Central memory CD8-positive, alpha-beta T cell (primary cell): ENCODE measurements at places on chromosomes 7 and 10.

- DNase-seq: no peak
Measured at GRCh38 chr7:74405899-74406512, 47.7 kb upstream of the GTF2IRD1 start.

DNA sequence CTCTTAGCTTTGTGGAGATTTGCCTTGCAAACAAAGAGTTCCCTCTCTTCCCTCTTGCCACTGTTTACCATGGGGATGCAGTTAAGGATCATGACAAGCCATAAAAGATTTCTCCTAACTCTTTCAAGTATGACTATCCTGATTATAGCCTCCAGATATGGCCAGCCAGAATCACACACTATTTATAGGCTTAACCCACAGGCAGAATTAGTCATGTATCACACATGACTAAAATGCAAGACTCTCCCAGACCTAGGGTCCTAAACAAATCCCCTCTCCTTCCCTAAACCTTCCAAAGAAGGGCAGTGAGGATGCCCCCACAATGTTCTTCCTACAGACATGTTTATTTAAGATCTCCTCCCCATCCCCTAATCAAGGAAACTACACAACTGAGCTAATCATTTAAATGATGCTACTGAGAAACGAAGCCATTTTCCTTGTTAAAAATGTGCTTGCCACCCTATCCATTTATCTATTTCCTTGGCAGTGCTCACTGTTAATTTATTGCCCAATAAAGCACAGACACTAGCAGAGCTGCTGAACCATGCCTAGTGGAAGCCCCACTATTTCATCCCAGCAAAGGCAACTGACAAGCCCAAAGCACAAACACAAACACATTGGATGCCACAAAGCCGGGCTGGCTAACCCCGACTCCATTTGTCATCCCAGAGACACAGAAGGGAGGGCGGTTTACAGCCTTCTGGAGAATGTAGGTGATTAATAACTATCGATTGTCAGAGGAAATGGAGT is 363.4 kb downstream of the KCNMA1 start:
- DNase-seq: no peak

DNA sequence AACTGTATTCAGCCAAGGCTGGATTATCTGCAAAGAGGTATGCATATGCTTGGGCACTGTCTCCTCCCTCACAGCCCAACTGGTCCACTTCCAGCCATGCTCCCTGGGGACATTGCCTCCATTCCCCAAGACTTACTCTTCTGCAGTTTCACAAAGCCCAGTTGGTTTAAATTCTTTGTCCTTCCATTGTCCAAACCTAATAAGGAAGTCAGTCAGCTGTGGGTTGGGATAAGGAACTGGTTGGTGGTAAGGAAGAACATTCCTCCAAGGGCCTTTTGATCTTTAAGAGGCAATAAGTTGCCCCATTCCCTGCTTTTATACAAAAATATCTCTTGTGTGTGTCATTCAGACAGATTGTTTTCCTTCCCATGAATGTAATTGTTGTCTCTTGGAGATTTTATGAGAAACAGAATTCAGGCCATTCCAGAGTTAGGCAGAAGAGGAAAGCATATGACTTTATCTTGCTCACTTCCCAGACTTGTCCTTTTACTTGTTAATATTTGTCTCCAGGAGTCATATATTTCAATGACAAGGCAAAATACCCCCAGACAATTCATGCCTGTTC is 673.7 kb downstream of the SUGCT start:
- no peak for DNase-seq

DNA sequence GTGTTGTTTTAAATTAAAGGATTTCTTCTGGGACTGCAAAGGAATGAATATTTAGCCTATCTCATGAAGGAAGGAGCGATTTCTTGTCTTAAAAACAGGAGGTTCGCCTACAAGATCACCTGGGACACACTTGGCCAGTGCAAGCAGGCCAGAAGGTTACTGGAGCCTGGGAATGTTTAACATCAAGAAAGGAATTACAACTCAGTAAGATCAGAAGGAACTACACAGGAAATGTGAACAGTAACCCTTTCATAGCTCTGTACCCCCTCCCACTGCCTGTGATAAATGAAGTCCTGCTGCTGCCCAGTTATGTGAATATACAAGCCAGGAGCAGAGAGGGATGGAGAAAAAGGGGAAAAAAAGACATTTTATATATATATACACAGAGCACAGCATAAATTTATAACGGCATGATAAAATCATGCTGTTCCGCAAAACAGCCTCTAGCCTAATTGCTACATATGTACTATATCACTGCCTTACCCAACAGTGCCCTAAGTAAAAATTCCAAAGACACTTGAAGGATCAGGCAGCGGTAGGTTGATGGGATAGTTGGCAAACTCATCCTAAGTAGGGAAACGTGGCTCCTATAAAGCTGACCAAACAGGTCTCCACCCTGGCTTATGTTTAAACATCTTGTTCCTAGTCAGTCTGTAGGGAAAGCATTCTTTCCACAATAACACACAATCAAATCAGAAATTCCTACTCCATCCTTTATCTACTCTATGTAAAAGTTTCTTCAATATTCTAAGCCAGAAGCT is 63.8 kb downstream of the ZNF438 start:
- no peak for DNase-seq

DNA sequence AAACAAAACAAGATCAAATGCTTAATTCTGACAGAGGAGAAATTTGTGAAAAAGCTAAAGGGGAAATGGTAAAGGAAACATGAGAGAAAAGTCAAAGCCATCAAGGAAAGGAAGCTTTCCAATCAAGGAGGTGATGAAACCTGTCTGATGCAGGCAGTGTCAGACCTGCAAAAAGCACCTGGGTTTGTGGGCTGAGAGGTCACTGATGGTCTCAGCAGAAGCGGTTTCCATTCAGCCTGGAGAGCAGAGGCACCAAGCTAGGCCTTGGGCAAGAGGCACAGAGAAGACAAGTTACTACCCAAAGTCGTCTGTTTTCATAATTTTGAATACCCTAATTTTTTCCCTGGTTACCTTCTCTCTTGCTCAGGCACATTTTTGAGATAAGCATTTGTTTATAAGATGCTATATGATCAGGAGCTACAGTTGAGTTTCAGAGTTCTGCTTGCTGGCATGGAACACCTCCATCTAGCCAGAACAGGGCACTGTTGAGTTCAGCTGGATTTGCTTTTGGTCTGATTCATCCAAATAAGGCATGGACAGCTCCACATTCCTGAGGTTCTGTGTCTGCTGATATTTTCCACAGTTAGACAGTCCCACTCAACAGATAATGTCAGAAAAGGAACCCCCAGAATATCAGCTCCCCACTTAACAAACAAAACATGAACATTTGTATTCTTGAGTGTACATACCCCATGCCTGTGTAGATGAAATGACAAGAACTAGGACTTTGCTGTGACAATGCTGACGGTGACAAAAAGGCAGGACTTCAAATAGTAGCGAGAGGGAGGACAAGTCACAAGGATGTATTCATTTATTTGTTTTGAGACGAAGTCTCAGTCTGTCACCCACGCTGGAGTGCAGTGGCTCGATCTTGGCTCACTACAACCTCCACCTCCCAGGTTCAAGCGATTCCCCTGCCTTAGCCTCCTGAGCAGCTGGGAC is 4.9 kb upstream of the PPIA start:
- no peak for DNase-seq

GRCh38 chr10:73959484-73960243 is 38.3 kb upstream of the VCL start:
- DNase-seq: no peak

GRCh38 chr10:26528715-26529393 is 90.7 kb downstream of the APBB1IP start:
- no peak for DNase-seq

GRCh38 chr10:72243822-72244437 is 27.9 kb upstream of the ASCC1 start:
- DNase-seq: no peak

GRCh38 chr7:114806590-114807162 is 115.2 kb upstream of the MDFIC start:
- DNase-seq: no peak

DNA sequence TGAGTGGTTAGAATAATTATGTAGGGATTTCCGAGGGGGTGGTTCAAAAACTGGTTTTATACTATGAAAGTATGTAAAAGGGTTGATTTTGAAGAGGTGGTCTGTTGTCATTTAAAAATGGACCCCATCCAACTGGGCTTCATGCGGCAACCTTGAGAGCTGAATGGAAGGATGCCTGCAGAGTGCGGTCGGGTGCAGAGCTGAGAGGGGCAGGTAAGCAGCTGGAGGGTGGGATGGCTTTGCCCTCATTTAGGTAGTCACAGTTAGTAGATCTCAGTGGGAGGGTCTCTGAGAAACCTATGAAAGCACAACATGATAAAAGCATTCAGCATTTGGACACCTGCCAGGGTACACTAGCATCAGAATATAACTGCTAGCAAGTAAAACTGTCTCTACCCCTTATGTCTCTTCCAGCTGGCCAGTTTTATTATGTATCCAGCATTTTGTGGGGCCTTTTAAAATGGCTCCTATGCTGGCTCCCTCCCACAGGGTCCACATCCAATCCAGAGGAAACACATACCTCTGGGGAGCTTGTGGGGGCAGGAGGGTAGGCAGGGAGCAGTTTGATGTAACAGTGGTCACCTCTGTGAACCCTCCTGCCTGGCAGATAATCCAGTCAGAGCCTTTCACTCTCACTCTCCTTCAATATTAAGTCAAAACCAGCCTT is 75.9 kb upstream of the MAGI2 start:
- no peak for DNase-seq

DNA sequence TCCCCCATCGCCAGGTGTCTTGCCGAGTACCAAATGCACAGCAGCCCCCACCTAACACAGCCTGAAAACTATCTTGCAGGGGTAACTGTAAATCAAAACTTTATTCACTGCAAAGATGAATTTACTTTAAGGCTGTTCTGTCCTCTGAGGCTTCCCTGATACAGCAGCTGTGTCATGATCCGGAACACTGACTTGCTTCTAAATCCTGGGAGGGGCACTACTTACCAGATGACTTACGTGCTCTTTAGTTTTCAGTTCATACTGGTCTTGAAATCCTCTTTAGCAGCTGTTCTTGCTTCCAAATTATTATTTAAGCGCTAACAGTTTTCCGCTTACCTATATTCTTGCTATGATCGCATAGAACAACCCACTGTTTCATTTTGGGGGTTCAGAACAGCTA is 4.9 kb downstream of the DYNC1I1 start:
- DNase-seq: no peak

DNA sequence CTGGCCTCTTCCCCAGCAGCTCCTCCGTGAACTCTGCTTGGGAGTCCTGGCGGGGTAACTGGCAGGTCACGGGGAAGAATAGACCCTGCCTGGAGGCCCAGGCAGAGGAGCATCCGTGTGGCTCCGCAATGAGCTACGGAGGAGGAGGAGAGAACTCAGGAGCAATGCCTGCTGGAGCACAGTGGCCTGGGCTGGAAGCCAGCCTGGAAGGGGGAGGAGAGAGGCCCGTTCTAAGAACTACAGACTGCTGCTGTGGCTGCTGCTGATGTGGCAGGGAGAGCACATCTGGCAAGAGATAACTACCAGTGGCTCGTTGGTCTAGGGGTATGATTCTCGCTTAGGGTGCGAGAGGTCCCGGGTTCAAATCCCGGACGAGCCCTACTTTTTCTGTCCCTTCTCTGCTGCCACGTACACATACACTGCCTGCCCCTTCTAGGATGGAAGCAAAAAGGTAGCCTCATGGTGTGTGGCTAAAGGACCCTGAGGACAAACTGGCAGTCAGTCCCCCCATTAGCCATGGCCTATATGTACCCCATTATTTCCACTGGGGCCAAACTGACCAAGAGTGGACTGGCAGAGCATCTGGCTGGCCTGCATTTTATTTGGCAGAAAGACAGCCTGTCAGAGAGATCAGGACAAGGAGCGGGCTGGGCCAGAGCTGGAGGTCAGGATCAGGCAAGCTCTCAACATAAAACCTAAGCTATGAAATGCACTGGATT is 7.7 kb upstream of the OPN1SW start:
- no peak for DNase-seq

- DNase-seq: no peak
Measured at GRCh38 chr7:46695051-46695708, 774.1 kb upstream of the IGFBP3 start.

- no peak for DNase-seq
Measured at GRCh38 chr10:112195224-112195623, 11.7 kb upstream of the GPAM start.
